ENCODE measurements at places on chromosomes 5 and 9. TPM values are rescaled to one million over a fixed set of nuclear protein-coding genes. Genes with fewer than 3 reads are reported as not detected.

PHF24 gene
- 0.30 TPM for total RNA-seq

SNAPC4 gene
- total RNA-seq, result 7.6 TPM

FAM153A gene
- total RNA-seq, result not detected

ADGRD2 gene
- not detected for total RNA-seq

GBGT1 gene
- 8.1 TPM for total RNA-seq

PCDHA12 gene
- 23.6 TPM for total RNA-seq

ZNF474 gene
- total RNA-seq, result 0.25 TPM

TTC23L gene
- total RNA-seq, result 1.0 TPM

ARID3C gene
- not detected for total RNA-seq

SPATA31D4 gene
- total RNA-seq, result not detected

TRIO gene
- 217 TPM for total RNA-seq

DNA sequence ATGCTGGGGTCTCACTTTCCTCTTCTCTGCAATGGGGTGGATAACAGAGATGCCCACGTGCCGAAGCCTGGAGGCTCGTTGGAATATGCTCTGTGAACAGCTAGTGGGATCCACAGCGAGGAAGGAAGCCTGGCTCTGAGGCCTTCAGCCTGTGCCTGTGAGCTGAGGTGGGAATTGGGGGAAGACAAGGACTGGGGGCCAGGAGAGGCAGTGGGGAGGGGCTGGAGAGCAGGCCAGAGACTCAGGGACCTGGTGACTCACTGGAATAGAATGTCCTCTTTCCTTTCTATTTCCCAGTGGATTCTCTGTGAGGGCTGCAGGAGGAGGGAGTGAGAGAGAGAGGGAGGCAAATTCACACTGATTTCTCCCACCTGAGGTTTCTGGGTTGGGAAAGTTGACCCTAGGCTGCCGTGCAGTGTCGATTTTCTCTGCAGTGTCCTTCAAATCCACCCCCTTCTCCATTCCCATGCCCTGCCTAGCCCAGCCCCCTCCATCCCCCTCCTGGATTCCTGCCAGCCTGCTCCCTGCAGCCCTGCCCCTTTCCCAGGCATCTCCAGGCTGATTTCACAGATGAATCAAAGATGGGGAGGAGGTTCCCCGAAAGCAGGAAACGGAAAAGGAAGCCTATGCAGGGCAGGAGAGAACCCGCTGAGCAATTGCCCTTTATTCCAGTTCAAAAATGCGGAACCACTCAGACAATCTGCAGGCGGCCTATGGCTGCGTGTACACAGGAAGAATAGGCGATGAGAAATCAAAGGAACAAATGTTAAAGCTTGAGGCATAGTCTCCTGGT lies 1.4 kb upstream of the SPAAR start:
- H3K27ac ChIP-seq, result peak overlapping the region; percentile 97

DNA sequence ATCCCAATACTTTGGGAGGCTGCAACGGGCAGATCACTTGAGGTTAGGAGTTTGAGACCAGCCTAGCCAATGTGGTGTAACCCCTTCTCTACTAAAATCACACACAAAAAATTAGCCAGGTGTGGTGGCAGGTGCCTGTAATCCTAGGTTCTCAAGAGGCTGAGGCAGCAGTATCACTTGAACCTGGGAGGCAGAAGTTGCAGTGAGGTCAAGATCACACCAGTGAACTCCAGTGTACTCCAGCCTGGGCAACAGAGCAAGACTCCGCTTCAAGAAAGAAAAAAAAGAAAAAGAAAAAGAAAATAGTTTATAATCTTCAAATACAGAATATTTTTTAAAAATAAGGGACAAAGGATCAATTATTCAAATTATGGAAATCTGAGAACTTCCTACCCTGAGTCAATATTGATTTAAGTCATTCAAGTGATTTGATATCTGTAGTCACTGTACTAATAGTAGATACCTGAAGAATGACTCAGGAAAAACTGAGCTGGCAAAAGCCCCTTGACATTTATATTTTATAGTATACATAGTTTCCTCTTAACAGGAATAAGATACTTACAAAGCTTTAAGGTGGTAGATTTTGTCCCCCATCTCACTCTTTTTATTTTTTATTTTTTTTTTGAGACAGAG lies 61.8 kb downstream of the PTBP3 start:
- H3K27ac ChIP-seq, result peak overlapping the region; percentile 36
- no peak overlapping the region for H3K4me3 ChIP-seq
- DNase-seq, result no peak
- H3K27me3 ChIP-seq, result no peaks in the 10 kb centered on the region

DNA sequence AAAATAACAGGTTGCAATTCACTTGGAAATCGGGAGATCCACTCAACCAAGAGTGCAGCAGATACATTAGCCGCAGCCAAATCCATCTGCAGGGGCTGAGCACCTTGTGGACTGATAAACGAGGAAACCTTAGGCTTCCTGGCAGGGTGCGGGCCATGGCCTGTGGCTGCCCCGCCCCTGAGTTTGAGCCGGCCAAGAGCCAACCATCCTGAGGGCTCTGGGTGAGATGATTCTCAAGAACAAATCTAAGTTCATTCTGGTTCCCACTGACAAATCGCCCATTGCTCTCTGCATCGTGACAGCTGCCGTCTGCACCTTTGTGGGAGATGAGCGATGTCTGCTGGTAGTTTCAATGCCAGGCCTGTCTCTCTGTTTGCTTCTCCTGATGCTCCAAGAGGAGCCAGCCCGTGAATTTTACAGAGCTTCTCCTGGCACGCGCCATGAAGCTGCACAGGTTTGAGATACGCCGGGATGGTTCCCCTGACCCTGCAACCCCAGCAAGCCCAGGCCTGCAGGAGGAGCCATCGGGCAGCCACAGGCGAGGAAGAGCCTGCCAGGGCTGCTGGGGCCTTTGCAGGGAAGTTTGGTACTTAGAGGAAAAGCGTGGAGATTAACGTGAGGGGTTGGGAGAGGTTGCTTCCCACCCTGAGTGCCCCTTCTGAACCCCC lies 154.0 kb downstream of the OLFM1 start:
- no peak overlapping the region for H3K4me3 ChIP-seq
- H3K27ac ChIP-seq, result no peak overlapping the region
- peak; percentile 59 for DNase-seq
- H3K27me3 ChIP-seq, result peaks cover 35% of the 10 kb centered on the region
- no peaks in the 10 kb centered on the region for H3K36me3 ChIP-seq

DNA sequence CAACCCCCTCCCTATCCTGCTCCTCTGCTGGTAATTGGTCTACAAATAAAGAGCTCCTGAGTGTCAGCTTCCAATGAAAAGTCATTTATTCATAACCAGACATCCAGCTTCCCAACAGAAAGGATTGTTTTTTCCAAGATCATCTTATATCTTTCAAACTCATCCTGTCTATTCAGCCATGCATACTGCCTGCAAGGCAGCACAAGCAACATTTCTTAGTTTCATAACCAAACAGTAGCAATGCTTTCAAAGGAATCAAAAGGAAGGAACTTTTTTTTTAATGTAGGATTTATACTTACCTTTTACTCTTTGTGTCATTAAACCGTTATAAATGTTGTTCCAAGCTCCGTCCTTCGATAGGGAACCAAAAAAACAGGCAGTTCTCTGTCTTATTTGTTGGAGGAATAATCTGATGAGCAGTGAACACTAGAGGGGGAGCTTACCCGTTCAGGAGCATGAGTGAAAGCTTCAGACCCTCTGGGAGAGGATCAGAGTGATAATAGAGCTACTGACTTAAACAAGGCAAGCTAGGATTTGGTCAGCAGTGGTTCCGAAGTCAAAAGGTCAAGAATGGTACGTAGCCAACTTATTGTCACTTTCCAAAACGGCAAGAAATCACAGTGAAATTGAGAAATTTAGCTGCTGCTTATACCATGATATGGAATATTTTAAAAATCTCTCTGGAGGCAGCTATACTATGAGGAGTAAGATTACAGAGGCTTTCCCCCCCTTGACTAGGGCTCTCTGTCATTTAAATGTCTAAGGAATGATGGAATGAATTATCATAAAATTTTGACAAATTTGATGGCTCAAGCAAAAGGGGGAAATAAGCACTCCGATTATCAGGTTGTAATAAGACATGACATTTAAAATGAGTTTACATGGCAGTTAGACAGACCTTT lies 892.9 kb downstream of the NR2F1-AS1 start:
- H3K27me3 ChIP-seq, result no peaks in the 10 kb centered on the region
- DNase-seq, result no peak
- H3K4me1 ChIP-seq, result peaks cover 19% of the 10 kb centered on the region
- H3K36me3 ChIP-seq, result no peaks in the 10 kb centered on the region
- H3K4me3 ChIP-seq, result no peak overlapping the region

DNA sequence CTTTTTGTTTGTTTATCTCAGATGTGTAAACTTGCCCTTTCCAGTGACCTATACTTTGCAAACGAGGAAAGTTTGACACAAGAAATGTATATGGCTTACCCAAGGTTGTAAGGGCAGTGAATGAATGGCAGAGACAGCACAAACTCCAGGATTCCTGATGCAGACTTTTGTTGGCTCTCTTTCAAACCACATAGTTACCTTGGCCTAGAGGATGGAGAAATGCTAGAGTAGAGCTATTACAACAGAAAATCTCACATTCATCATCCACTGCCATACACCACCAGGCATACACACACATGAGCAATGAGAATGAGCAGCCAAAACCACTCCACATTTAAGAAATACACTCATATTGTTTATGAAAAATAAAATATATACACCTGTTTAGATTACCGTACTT lies 387.0 kb downstream of the TLR4 start:
- no peak overlapping the region for H3K4me3 ChIP-seq
- no peaks in the 10 kb centered on the region for H3K36me3 ChIP-seq
- no peaks in the 10 kb centered on the region for H3K4me1 ChIP-seq

DNA sequence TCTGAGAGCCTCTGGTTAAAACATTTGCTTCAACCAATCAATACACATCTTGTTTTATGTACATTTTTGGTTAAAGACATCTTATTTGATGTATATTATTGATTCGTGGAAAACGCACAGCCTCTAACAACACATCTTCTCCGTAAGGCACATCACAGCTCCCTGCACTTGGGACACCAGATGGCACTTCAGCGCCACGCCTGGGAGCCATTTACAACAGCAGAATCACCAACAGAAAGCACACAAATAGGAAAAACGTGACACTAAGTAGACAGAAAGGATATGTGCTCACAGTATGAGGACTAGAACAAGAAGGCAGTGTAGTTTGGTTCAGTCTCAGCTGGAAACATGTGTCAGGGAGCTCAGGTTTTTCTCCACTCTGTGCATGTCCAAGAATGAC lies 199.7 kb downstream of the ROR2 start:
- no peaks in the 10 kb centered on the region for H3K27me3 ChIP-seq
- peaks cover 18% of the 10 kb centered on the region for H3K4me1 ChIP-seq
- no peak overlapping the region for H3K27ac ChIP-seq
- peaks cover 4% of the 10 kb centered on the region for H3K36me3 ChIP-seq
- H3K4me3 ChIP-seq, result no peak overlapping the region

DNA sequence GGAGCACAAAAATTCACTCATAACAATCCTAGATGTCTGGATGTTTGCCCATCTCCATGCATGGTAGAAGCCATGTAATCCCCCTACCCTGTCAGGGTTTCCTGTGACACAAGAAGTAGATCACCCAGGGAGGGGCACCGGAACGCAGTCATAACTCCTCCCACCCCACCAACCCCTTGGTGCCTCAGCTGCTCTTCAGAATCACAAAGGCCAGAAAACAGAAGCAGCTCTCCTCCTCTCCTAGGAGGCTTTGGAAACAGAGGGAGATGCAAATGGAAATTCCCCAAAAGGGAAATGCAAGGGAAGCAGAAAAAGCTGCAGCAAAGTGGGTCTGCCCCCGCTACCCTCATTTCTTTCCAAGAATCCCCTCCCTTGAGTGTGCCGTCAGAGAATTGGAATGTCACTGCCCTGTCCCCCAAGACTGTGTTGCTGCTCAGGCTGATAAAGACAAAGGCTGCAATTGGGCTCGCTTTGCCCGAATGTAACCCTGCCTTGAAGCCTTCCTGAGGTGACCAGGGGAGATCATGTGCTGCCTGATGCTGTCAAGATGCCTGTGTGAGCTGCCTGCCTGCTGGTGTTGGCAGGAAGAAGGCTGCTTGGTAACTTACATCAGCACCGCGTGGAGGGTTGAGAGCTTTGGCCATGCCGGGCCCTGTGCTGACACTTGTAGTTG lies 65.5 kb upstream of the ABCA1 start:
- H3K27me3 ChIP-seq, result no peaks in the 10 kb centered on the region
- peak overlapping the region; percentile 89 for H3K27ac ChIP-seq
- H3K36me3 ChIP-seq, result no peaks in the 10 kb centered on the region
- H3K4me3 ChIP-seq, result no peak overlapping the region
- DNase-seq, result no peak
- H3K4me1 ChIP-seq, result peaks cover 47% of the 10 kb centered on the region

DNA sequence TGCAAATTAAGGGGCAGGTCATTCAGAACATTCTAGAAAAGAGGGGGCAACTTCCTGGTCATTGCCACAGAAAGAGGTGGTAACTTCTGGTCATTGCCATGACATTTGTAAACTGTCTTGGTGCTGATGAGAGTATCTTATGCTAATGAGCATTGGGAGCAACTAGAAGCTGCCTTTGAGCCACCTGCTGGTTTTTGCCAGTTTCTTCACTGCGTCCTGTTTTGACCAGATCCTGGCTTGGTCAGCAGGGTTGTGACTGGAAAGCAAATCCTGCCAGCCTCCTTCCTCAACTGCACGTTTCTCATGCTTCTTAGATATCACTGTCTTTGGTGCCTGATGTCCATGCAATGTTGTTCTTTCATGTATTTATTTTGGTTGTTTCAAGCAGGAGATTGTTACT lies 53.2 kb upstream of the SPATA31C2 start:
- H3K4me1 ChIP-seq, result peaks cover 19% of the 10 kb centered on the region
- H3K27ac ChIP-seq, result no peak overlapping the region
- no peak overlapping the region for H3K4me3 ChIP-seq
- H3K27me3 ChIP-seq, result peaks cover 3% of the 10 kb centered on the region
- DNase-seq, result no peak
- H3K36me3 ChIP-seq, result no peaks in the 10 kb centered on the region

- H3K27ac ChIP-seq, result peak overlapping the region; percentile 86
- peaks cover 52% of the 10 kb centered on the region for H3K4me1 ChIP-seq
- no peak for DNase-seq
- no peaks in the 10 kb centered on the region for H3K27me3 ChIP-seq
- H3K4me3 ChIP-seq, result peak overlapping the region; percentile 68
Observed at GRCh38 chr5:141493500-141494422, 4.9 kb downstream of the PCDHGC5 start.

GRCh38 chr9:92424340-92424739 lies at the start of gene OMD:
TSS of gene OMD (minus strand) at chr9:92424471. CDS start at chr9:92417558, 6,913 bp downstream.
- peak within 1 kb of the TSS; percentile 77 for H3K27ac ChIP-seq
- no peak for DNase-seq
- H3K27me3 ChIP-seq, result no peaks in the 10 kb centered on the region
- peak within 1 kb of the TSS; percentile 64 for H3K4me3 ChIP-seq
- peaks cover 61% of the 10 kb centered on the region for H3K4me1 ChIP-seq

- H3K4me1 ChIP-seq, result peaks cover 16% of the 10 kb centered on the region
- H3K4me3 ChIP-seq, result peak overlapping the region; percentile 36
- no peaks in the 10 kb centered on the region for H3K36me3 ChIP-seq
- H3K27ac ChIP-seq, result no peak overlapping the region
- no peak for DNase-seq
Observed at GRCh38 chr9:34591248-34591916, 1.9 kb upstream of the CNTFR start.

- H3K4me1 ChIP-seq, result peaks cover 13% of the 10 kb centered on the region
- DNase-seq, result no peak
- H3K27ac ChIP-seq, result no peak overlapping the region
Observed at GRCh38 chr5:50576686-50577256, 89.7 kb upstream of the PARP8 start.

- peak overlapping the region; percentile 39 for H3K27ac ChIP-seq
- DNase-seq, result no peak
- peak overlapping the region; percentile 11 for H3K4me3 ChIP-seq
- H3K4me1 ChIP-seq, result peaks cover 16% of the 10 kb centered on the region
Observed at GRCh38 chr9:123568691-123569688, 213.0 kb downstream of the CRB2 start.
